IMR-90 (cell line): ENCODE measurements at places on chromosomes 12 and 14.

DNA sequence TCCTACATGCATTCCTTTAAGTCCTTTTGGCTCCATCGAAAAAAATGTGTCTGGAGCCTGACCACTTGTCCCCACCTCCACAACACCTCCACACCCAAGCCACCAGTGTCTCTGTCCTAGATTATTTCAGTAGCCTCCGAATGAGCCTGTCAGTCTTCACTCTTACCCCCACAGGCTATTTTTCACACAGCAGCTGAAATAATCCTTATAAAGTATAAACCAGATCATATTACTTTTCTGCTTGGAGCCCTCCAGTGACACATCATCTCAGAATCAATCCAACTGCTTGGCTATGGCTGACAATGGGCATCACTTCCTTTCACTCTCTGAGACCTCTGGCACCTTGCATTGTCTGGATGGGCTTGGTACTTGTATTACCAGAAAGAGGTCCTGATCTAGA lies 44.9 kb downstream of the BBS10 start:
- peak; percentile 46 for DNase-seq

GRCh38 chr12:81245907-81246570 lies 168.2 kb downstream of the ACSS3 start:
- DNase-seq: no peak

GRCh38 chr12:2960390-2960956 lies 1.3 kb downstream of the TEAD4 start:
- DNase-seq: peak; percentile 67

- no peak for DNase-seq
These were observed 19.4 kb downstream of the TCTN2 start for GRCh38 chr12:123690191-123690840.

GRCh38 chr12:16076557-16076956 lies 165.4 kb downstream of the DERA start:
- DNase-seq: peak; percentile 2

- no peak for DNase-seq
These were observed 52.3 kb upstream of the RFLNA start for GRCh38 chr12:124242529-124243065.

- no peak for DNase-seq
These were observed 103.9 kb downstream of the ARID2 start for GRCh38 chr12:45833401-45833800.

DNA sequence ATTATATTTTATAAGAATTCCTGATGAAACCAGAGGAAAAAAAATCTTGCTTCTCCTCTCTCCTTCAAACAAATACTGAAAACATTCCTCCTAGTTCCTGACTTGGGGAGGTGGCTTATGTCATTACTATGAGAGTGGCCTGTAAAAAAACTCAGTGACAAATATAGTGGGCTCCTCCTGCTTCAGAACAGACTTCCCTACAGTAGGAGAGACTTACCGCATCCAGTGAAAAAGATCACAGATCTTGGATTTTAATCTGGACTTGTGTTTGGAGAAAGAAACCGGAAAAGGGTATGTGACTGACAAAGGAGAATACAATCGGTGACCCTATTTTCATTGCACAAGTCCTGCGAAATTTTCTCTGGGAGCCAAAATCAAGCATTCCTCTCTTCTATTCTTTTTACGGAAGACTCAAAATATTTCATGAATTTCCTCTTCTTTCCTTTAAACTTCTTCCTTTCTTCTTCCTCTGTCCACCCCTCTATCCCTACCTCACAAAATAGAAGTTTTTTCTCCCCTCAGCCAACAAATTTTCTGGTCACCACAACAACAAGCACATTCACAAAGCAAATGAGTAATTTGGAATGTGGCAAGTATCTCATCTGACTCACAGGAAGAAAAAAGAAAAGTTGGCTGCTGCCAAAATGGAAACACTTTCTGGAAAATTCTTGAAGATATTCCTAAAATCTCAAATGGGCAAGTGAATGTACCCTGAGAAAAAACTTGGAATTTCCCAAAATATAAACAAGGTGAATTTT lies 185.1 kb upstream of the CDKN3 start:
- peak; percentile 79 for DNase-seq

GRCh38 chr12:130339951-130340350 lies 2.3 kb downstream of the PIWIL1 start:
- no peak for DNase-seq

- DNase-seq: no peak
These were observed 277.2 kb downstream of the SYT1 start for GRCh38 chr12:79141776-79142175.

- DNase-seq: no peak
These were observed 9.8 kb downstream of the GALNT4 start for GRCh38 chr12:89514751-89515150.

- DNase-seq: peak; percentile 90
These were observed 2.9 kb upstream of the RAB35 start for GRCh38 chr12:120119271-120119973.

DNA sequence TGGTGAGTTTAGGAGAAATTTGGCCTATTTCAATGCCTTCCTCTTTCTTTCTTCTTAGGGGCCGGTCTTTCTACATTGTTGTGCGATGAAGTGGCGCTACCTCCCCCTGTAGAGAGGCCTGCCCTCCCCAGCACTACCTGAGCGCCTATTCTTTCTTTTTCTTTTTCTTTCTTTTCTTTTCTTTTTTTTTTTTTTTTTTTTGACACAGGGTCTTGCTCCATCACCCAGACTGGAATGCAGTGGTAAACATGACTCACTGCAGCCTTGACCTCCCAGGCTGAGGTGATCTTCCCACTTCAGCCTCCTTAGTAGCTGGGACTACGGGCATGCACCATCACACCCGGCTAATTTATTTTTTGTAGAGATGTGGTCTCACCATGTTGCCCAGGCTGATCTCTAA lies 136.1 kb upstream of the MAX start:
- DNase-seq: peak; percentile 82

DNA sequence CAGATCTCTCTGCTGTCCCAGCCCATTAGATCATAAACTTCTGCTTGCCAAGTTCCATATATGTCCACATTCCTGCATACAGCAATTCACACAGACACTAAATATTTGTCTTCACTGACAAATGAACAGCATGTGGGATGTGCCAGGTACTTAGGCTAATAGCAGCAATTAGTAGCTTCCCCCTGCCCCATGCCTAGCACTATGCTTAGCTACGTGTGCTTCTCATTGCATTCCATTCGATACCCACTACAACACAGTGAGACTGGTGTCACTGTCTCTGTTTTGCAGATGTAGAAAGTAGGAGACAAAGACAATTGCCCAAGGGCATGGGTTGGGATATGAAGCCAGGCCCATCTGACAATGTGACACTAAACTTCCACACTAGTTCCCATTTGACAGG lies 308.4 kb downstream of the BCL11B start:
- DNase-seq: no peak

DNA sequence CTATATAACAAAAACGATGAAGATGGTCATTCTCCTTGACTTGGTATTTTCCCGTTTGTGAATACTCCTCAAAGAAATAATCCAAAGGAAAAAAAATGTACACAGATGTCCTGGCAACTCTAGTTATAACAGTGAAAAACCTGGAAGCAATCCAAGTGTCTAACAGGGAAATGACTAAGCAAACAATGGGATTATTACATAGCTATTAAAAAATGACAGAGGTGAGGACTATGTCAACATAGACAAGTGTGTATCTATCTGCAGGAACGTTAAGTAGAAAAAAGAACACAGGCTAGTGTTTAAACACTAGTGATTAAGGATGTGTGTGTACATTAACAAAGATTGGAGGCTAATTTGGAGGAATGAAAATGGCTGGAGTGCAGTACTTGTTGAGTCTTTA lies 5.9 kb upstream of the APOLD1 start:
- DNase-seq: peak; percentile 96

GRCh38 chr14:105483300-105484068 lies 3.2 kb upstream of the CRIP1 start:
- no peak for DNase-seq

DNA sequence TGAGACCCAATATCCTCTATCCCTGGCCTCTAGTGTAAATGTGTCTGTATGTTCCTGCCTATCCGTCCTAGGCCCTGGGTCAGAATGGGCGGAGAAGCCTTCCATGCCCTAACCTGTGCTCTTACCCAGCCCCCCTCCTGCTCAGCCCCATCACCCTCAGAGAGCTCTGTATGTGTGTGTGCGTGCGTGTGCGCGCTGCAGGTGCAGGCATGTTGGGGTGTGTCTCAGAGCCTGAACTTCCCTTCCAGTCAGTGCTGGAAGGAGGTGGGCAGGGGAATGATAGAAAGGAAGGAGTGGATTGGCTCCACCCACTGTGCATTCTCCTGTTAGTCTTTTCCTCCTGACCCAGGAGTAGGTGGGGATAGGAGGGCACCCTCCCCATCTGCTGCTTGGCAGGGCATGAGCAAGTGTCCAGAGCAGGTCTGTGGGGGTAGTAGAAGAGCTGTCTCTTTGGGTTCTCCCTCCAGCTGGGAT lies 7.2 kb downstream of the NAB2 start:
- no peak for DNase-seq

DNA sequence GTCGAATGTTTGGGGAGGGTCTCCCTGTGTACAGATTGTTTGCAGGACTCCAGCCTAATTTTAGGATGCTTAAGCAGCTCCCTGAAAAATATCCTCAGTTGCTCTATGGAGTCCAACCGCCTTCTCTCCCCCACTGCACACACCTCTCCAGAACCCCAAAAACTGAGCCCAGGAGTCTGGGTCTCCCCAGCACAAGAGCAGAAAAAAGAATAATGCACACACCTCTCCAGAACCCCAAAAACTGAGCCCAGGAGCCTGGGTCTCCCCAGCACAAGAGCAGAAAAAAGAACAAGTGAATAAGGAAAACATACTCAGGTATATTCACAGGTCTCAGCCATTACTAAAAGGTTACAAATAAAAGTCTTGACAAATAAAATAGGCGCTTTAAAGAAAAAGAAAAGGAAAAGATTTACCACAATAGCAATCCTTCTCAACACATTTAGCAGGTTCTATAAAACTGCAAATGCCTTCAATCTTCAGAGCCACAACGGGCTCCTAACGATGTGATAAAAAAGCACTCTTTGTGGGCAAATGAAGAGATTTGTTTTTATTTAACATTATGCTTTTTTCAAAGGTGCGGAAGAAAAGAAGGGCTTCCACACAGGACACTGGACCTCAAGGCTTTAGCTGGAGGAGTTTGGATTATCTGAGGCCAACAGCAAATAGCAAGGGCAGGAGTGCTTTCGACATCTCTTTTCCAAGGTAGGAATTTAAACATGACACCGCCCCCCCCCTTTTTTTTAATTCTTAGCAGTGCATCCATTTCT lies 8.2 kb downstream of the BCL11B start:
- DNase-seq: no peak

DNA sequence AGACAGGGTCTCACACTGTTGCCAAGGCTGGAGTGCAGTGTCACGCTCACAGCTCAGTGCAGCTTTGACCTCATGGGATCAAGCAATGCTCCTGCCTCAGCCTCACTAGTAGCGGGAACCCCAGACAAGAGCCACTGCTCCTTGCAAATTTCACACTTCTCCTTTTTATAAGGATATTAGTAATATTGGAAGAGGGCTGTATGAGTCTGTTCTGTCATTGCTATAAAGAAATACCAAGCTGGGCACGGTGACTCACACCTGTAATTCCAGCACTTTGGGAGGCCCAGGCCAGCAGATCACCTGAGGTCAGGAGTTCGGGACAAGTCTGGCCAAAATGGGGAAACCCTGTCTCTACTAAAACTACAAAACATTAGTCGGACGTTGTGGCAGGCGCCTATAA lies 12.9 kb upstream of the ORAI1 start:
- DNase-seq: no peak

- DNase-seq: peak; percentile 42
These were observed 5.6 kb upstream of the NFATC4 start for GRCh38 chr14:24362241-24362960.

- no peak for DNase-seq
These were observed 64.5 kb downstream of the CRADD start for GRCh38 chr12:93741659-93742109.

GRCh38 chr12:53443955-53444354 lies 2.4 kb downstream of the PRR13 start:
- DNase-seq: no peak

DNA sequence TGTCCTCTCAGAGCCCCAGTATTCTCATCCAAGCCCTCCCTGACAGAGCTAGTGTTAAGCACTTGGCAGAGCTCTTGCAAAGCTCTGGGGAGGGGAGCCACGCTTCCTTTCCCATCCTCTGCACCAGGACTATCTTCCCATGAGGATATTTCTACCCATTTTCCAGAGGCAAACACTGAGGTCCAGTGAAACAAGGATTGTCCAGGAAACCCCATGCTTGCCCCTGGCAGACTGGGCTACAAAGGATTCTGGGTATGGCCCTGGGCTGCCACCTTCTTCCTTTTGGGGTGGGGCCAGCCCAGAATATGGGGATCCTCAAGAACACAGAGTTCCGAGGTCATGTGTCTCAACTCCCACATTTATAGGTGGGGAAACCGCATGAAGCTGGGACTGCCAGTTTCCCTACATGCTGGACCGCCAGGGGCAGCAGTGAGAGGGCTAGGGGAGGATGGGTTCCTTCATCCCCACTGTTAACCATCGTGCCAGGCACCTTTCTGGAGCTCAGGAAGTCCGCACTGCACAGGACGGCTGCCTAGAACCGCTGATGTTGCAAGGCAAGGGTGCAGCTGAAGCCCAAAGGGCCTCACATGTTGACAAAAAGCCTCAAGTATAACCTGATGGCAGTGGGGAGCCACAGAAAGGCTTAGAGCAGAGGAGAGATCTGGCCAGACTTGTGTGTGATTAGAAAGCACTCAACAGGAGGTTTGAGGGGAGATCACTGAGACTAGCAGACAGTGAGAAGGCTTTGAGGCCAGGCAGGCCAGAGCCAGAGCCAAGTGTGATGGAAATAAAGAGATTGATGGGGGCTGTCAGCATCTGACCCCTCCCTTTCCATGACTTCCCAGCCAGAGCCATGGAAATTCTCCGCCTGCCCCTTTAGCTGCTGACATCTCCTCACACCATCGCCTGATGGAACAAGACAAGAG lies 5.5 kb upstream of the CCDC85C start:
- DNase-seq: peak; percentile 33

DNA sequence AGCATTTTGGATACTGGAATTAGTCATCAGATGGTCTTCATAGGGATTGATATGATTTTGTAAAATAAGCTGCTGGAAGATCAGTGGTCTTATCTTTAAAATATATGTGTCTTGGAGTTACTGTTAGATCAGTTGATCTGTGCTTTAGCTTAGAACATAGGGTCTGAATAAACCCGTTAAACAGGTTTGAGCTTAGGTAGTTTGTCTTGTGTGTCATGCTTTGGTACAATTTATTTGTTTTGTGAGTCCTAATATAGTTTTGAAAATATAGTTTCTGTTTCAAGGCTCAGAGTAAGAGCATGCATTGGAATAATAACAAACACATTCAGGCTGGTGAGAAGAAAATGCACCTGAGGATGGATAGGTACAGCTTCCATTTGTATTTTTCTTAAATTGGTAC lies 505.0 kb downstream of the SLC16A7 start:
- no peak for DNase-seq

DNA sequence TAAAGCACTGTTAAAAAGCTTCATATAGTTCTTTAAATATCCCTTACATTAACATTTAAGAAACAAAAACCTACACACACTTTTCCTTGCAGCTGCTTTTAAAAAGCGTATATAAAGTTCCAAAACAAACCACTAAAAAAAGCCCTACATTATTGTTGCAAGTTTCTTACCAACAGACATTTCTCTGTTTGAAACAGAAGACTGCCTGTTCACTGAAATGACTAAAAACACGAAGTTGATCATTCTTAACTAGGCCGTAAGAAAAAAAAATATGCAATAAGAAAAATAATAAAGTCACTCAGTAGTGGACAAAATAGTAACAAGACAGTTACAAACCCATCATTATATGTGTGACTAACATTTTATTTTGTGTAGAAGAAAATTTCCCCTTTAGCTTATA lies 37.3 kb downstream of the KIF21A start:
- no peak for DNase-seq

- no peak for DNase-seq
These were observed 101.8 kb downstream of the CMKLR1 start for GRCh38 chr12:108237272-108237671.
